Activated T-helper 2 cell treated with anti-CD3 and anti-CD28 coated beads, Interferon-gamma antibody, Interleukin-2, Interleukin-4, amounts not matched to agents 10 μg/mL and 5 μg/mL and 100 μg/mL, durations not matched to agents 14 hours and 24 hours and 36 hours (primary cell): ENCODE measurements at places on chromosomes 12 and 14. TPM values are rescaled to one million over a fixed set of nuclear protein-coding genes. Genes with fewer than 3 reads are reported as not detected.

DNA sequence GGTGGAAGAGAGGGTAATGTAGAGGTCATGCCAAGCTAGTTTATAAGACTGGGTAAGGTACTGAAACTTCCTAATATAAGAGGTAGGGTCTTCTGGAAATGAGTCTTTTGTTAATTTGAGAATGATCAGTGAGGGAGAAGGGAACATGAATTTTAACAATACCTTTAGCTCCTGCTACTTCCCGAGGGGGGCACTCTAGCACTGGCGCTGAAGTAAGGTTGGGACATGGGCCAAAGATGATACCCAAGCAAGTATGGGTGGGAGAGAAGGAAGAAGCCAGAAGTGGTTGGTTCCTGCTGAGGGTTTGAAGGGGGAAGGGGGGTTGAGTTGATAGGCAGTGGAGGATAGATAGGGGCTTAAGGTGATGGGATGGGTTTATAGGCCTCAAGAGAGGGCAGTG is 32.3 kb upstream of the RNASE1 start:
- no peak for DNase-seq

- DNase-seq = no peak
Observed at GRCh38 chr14:72909163-72909562, 15.3 kb upstream of the DPF3 start.

DNA sequence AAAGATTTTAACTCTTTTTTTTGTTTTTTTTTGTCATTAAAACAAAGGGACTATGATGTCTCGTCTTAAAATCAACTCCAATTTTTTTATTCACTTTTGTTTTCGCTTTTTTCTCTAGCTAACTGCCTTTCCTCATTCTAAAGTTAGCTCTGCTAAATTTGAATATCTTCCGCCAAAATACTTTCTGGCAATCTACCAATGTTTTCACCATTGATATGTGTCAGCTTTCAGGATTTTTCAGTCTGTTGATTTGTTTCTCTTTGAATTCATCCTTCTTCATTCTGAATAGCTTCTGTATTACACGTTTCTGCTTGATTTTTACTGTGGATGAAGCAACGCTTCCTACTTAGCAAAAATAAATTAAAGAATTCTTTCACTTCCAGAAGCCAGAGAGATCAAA is 38.7 kb upstream of the NOVA1 start:
- no peak for DNase-seq

- no peak for DNase-seq
Observed at GRCh38 chr14:63737582-63738006, 9.7 kb upstream of the SGPP1 start.

GRCh38 chr14:29453045-29453444 is 474.6 kb downstream of the PRKD1 start:
- DNase-seq = no peak

The TAS2R50 gene
- total RNA-seq = 1.0 and 1.1 TPM in 2 replicates
